Renal pelvis (tissue), 12 donors: ENCODE measurements at places on chromosomes 1 and 21. TPM values are rescaled to one million over a fixed set of nuclear protein-coding genes. Genes with fewer than 3 reads are reported as not detected.

GRCh38 chr1:221779771-221780170 is 37.9 kb upstream of the DUSP10 start:
- DNase-seq, result no peak

DNA sequence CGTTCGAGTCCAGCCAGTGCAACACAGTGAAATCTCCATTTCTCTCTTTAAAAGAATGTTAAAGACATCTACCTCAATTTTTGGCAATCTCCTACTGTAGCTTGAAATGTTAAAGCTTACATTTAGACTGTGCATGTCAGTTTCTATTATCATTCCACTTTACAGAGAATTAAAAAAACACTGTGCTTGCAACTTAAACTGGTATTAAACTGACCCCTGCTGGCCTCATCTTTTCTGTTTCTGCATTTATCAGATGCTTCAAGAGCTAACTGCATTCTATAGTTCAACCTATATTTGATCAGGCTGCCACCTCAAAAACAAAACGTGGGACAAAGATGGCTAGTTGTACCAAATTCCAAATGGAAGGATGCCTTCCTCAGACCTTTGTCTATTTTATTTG is 226.5 kb downstream of the SMYD3 start:
- peak; percentile 33 for DNase-seq

DNA sequence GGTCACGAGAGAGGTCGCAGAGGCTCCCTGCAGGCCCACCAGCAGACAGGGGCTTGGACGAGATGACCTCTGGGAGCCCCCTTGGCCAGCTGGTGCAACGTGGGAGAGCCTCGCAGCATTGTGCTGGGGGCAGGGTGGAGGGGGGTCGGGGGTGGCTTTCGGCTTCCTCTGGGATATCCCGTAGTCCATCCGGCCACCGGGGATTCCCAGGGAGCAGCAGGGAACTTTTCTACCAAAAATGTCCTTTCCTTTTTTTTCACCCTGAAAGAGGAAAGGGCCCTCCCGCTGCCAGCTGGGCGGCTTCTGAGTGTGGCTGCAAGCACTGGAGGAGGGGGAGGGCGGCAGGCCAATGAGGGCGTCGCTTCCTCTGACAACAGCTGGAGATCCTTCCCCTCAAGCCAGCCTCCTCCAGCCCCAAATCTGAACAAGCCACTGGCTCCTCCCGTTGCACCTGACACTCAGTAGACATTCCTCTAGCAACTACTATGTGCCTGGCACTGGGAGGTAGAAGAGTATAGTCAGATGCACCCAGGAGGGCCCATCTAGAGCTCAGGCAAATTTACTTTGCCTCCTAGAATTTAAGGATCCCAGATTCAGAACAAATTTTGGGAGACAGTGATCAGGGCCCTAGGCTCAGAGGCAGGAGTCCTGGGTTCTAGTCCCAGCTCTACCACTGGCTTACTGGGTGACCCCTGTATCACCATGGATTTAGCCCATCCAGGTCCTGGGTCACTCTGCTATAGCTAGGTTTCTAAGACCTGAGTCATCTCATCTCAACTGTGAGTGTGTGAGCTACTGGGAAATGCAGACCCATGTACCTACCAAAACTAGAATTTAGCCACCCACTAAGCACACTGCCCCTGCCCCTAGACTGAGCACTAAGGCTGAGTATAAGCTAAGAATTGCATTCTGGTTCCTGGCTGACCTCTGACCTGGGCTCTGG is 2.7 kb downstream of the MOB3C start:
- DNase-seq, result peak; percentile 69

GRCh38 chr1:198087831-198088230 is 69.0 kb upstream of the NEK7 start:
- no peak for DNase-seq

DNA sequence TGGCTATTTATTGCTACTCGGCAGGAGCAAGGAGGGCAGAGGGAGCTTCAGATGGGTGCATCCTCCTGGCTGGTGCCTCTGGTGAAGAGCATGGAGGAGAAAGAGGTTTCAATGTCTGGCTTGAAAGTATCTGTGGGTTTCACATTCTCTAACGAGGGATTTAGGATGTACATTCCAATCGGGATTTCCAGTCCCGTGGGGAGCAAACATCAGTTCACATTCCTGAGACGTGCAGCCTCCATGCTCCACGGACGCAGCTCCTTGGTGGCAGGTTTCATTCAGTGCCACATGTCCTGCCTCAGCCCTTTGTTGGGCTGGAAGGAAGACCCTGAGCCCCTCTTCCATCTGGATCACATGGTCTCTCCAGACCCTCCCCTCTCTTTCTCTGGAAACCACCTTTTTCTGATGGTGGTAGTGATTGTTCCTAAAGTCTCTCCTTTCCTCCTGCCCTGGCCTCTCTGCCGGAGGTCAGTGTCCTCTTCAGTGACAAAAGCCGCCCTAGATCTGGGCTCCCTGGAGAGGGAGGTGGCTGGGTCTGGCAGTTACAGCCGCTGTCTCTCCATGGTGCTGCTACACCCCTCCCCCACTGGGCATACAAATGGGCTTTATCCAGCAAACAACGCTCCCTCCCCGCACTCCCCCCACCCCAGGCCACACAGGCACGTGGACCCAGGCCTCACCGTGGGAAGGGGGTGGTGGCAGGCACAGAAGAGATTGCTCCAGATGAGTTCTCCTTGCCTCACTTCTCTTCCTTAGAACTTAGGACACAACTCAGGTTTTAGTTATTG is 826 bp upstream of the CA14 start:
- DNase-seq, result no peak

- DNase-seq, result no peak
These were observed 12.1 kb upstream of the C1orf174 start for GRCh38 chr1:3911981-3912808.

GRCh38 chr1:164836614-164837018 is 277.6 kb downstream of the PBX1 start:
- DNase-seq, result no peak

GRCh38 chr1:22262583-22262982 is 119.7 kb upstream of the WNT4 start:
- DNase-seq, result no peak

- no peak for DNase-seq
These were observed 301.1 kb downstream of the PTPRC start for GRCh38 chr1:198939956-198940355.

GRCh38 chr1:107840725-107841124 is 124.3 kb downstream of the VAV3 start:
- DNase-seq, result no peak

DNA sequence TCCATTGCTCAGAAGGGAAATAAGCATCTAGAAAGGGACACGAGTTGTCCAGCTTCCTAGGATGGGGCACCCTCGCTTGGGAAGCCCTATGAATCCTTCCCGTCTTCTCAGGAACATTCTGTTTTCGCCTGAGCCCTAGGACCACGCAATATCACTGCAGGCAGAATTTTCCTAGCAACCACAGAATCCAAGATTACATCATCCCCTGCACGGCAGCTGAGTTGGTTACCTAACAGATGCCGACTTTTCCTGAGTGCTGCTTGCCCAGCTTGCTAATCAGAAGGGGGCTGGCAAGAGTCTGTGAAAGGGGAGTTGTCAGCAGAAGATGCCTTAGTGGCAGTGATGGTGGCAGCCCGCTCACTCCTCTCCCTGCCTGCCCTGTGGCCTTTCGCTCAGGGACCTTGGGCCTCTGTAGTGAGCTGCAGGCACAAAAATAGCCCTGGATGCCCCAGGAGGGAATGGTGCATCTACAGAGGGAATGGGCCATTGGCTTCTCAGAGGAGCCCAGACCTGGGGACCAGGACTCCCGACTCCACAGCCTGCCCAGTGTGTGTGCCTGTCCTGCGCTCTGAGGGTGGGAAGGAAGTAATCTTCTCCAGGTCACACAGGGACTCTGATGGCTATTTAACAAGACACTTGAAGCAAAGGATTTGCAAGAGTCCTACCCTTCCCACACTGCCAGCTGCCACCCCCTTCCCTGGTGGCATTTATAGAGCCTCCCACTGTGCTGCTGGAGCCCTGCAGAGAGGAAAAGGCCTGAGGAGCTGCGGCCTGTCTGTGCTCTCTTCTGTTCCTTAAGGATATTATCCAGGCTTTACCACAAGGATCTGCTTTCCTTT is 28.9 kb upstream of the CLSTN1 start:
- DNase-seq, result no peak

GRCh38 chr1:206551986-206552326 is 44.6 kb downstream of the RASSF5 start:
- no peak for DNase-seq

GRCh38 chr21:44761747-44762208 is 39.8 kb downstream of the UBE2G2 start:
- DNase-seq, result no peak

DNA sequence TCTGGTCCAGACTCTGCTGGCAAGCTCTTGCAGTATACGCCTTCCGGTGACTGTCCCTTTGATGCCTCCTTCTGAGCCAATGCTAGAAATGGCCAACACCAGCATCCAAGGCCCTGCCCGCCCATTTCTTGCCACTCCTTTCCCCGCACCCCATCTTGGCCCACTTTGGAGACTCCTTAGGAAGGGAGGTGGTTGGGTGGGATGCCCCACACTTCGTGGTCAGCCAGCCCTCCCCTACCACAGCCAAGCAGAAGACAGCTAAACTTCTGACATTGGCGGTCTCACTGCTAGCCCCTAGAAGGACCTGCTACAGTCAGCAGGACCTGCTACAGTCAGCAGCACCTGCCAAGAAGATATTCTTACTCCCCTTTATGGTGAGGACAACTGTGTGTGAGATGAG is 73.5 kb upstream of the CLDN14 start:
- no peak for DNase-seq

DNA sequence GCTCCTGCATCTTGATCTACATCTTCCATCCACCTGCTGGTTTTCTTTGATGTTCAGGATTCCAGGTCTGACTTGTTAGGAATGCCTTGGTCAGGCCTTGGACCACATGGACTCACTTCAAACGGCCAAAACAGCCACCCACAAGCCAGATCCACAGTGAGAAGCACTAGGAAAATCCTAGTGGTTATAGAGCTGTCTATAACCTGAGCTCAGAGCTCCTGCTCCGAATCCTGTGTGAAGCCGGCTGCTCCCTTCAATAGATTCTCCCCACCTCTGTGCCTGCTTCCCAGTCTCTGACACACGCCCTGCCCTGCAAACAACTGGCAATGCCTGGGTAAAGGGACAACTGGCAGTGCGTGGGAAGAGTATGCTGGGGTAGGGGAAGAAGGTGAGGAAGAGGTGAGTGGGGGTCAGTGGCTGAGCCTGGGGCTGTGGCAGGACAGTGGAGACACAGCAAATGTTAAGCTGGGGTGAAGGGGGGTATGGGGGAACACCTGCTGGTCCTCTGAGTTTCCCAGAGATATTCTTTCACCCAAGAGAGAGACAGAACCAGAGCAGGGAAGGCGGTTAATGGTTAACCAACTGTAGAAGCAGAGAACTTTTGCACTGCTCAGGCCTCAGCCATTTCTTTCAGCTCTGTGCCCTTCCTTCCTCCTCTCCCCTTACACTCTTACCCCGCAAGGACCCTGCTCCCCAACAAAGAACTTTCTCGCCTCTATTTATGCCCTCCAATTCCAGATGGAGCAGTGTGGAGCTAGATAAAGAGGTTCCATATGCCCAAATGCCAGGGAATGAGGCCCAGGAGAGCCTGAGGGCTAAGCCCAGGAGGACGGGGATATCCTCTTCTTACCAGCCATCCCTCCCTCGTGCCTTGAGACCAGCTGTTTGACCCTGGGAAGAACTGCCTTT is 4.5 kb downstream of the PLXNA2 start:
- no peak for DNase-seq

DNA sequence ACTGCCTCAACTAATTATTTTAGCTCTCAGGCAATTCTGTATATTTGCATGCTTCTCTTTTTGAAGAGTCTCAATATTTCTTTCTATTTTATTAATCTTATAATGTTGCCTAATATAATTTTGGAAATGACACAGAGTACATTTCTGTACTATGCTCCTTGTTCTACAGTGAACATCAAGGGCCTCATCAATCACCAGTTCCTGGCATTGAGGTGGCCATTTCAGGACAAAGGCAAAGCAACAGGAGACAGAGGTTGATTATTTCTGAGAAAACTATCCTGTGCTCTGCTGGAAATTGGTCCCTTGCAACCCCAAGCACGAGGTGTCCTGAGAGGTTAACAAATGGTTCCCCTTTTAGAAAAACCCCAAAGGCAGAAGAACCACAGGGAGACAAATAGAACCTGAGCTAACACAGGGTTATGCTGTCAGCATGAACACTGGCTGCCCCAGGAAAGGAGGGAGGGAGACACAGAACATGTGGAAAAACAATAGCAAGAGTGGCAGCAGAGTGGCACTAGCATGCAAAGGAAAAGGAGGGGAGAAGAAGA is 63.9 kb upstream of the VAV3 start:
- DNase-seq, result no peak

DNA sequence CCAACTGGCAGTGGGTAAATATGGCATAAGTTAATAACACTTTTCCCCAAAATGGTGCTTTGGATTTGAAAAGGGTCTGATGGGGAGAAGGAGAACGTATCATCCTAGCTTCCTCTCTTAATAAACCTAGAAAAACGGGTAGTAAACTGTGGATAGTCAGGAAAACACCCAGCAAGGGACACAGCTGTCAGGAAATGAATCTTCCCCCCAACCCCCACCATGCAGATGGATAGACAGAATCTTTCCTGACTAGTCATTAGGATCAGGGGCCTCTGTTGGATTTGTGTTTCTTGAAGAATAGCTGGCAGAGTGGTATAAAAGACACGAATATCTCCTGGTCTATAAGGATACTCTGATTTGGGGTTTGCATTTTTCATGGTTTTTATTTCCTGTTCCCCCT is 22.5 kb upstream of the LAX1 start:
- DNase-seq, result no peak

DNA sequence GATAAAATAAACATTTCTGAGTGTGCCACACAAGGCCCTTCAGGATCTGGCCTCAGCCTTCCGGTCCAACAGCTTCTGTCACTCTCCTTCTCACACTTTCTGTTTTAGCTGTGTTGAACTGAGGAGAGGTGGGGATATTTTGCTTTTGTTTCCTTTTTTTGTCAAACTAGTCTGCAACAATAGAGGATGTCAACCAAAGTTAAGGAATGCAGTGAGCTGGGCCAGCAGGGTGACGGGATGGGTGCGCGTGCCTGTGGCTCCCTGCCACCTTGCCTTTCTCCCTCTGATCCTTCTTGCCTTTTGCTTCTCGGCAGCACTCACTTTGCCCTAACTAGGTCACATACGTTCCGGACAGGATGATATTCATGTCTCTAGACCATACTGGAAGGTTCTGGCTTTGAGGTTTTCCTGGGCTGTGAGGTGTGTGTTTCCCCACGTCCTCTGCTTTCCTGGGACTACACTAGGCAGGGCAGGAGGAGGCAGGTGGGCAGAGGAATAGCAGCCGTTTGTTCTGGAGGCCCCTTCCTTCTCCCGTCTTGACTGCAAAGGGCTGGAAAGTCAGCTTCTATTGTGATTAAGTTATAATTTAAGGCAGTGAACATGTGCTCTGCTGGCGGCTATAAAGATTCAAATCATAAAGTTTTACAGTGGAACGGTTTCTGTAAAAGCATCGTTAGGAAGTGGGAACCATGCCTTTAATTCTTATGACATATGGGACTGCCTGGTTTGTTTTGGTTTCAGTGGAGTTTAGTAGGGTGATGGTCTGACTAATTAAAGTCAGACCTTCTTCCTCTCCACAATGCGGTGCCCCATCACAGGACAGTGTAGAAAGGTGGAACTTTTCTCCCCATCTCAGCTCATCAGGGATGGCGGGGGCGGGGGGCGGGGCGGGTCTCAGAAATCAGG is 67.8 kb downstream of the RNF220 start:
- DNase-seq, result no peak

Gene EXOSC10
- polyA plus RNA-seq, result 75.9 TPM

Gene TRABD2B
- 23.1 TPM for polyA plus RNA-seq

Gene IQGAP3
- 14.8 TPM for polyA plus RNA-seq

Gene SYPL2
- 9.4 TPM for polyA plus RNA-seq

Gene VAV3
- 122 TPM for polyA plus RNA-seq

Gene CHODL
- polyA plus RNA-seq, result 45.3 TPM

Gene CD2
- polyA plus RNA-seq, result 0.36 TPM

Gene SPRR3
- not detected for polyA plus RNA-seq

Gene SLAMF8
- 0.52 TPM for polyA plus RNA-seq

Gene ADAMTS5
- polyA plus RNA-seq, result 17.6 TPM

Gene AJAP1
- polyA plus RNA-seq, result 2.3 TPM

Gene MED8
- 44.6 TPM for polyA plus RNA-seq
